ENCODE measurements at places on chromosomes 6 and 20.

GRCh38 chr20:37516811-37517750 is 4.0 kb upstream of the NNAT start:
- no peak for DNase-seq

DNA sequence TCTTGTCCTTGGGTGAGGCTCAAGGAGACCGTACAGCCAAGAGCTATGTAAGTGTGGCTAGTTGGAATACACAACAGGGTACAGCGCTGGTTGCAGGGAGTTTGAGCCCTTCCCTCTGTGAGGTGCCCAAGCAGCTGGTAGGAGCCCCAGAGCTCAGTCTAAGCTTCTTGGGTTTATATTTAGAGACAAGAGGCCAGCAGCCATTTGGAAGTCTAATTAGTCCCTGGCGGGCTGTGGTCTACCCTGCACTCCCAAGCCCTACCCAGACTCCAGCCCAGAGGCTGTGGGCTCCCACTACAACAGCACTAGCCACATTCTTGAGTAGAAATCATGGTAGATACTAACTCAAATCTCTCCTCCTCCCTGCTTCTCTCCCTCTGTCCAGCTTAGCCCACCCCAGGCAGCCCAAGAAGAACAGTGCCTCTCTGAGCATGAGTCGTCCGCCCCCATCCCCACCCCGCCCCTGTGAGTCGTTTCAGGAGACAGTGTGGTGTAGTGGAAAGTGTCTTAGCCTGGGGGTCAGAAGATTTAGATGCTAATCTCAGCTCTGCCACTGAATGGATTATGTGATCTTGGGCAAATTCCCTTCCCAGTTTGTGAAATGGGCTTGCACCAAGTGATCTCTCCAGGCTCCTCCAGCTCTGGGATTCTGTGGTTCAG is 37.8 kb downstream of the EIF2S2 start:
- no peak for DNase-seq

DNA sequence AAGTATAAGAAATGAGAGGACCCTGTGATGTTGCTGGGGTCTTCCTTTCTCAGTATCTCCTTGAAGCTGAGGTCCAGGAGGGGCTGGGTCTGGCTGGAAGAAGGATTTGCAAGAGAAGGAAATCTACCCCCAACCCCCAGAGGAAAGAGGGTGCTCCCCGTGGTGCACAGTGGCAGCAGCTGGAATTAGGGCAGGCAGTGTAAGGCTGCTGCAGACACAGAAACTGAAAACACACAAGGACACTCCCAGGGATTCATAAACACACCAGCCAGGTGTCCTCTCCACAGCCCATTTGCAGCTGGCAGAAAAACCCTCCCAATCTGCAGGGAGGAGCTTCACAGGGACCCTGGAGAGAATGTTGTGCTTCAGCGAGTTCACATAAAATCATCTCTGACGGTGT is 297.2 kb downstream of the CDH26 start:
- DNase-seq: no peak

GRCh38 chr6:71203206-71203605 is 85.4 kb upstream of the OGFRL1 start:
- no peak for DNase-seq

DNA sequence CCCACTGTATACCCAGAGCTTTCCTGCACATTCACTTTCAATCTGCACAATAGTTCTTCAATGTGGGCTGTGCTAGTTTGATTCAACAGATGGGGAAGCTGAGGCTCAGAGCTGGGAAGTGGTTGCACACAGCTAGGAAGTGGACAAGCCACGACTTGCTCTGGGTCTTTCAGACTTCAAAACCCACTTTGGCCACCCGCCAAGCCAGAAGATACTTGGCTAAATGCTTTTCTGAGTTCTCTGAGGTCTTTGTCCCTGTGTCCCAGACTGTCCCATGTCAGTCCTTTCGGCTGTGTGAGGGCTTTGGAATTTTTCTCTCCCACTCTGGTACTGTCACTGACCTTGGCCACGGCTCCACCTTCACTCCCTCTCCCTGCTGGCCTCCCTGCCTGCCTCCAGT is 10.6 kb downstream of the PDYN start:
- DNase-seq: no peak

GRCh38 chr6:130075879-130076460 is 57.6 kb downstream of the L3MBTL3 start:
- no peak for DNase-seq
